ENCODE measurements at places on chromosomes 1 and 21.

- DNase-seq: no peak
Observed at GRCh38 chr1:6498576-6499111, 7.2 kb upstream of the PLEKHG5 start.

GRCh38 chr1:227734546-227734855 is 601 bp downstream of the JMJD4 start:
- DNase-seq: no peak

- DNase-seq: no peak
Observed at GRCh38 chr1:180836449-180836848, 76.2 kb upstream of the KIAA1614 start.

- no peak for DNase-seq
Observed at GRCh38 chr1:224929335-224930237, at the start of gene DNAH14. TSS of gene DNAH14 (plus strand) at chr1:224929675. CDS start at chr1:224952703, 23,028 bp downstream.

GRCh38 chr21:46509741-46510502 is 51.2 kb downstream of the DIP2A start:
- DNase-seq: no peak

DNA sequence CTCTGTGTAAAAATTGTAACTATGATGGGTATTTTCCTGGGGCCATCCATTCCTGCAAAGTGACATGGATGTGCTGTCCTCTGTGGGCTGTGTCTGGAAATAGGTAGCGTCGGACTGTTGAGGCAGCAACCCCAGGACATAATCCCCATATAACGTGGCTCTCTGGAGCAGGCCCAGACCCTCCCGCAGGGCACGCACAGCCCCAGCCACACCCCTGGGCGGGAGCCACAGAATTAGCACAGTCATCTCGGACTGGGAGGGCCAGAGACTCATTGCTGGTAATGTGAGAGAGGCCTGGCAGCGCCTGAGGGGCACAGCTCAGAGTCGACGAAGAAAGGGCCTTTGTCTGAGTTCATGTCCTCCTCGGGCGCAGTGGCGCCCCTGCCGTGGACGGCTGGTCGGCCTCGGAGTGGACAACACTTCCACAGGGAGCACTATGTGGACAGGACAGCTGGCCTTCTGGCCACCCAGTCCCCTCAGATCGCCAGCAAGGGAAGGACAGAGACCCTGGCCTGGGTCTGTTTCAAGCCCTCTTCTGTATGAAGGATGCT is 20.1 kb downstream of the SIM2 start:
- no peak for DNase-seq

DNA sequence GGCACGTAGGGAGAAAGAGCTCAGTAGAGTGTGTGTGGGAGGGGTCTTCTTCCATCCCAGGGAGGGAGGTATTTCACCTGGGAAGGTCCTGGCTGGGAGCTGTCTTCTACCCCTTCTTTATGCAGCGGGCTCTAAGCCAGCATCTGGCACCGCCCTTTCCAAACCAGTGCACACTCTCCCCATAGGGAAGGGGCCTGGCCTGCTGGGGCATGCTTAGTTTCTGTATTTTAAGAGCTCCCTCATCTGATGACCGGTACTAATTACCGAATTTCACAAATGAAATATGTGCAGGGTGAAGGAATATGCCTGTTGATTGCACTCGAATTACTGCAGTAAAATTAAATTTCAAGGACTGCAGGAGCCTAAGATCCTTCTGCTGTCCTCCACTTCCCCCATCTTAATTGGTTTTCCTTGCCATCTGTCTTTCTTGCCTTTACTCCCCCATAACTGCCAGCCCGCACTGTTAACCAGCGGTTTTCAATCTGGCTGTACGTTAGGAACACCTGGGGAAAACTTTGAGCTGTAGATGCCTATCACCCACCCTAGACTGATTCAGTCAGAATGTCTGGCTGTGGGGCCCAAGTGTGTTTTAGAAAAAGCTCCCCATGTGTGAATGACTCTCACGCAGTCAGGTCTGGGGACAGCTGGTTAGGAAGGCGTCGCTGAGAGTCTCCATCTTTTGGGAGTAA is 20.1 kb downstream of the GALNT2 start:
- DNase-seq: no peak

- no peak for DNase-seq
Observed at GRCh38 chr1:32454726-32455125, 10.1 kb upstream of the ZBTB8B start.

DNA sequence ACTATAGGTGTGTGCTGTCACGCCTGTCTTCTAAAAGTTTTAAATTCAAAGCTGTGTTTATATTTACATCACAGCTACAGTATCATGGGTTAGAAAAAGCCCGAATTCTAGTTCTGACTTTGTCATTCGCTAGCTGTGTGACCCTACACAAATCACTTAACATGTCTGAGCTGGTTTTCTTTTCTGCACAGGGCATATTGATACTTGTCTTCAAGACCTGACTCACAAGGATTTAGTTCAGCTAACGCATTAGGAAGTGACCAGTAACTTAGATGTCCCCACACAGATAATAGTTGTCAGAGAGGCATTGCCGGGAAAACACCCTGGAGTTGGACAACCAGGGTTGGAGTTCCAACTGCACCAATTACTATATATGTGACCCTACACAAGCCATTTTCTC is 25.9 kb downstream of the GIPC2 start:
- DNase-seq: no peak

GRCh38 chr1:230632273-230632873 is 9.9 kb upstream of the COG2 start:
- no peak for DNase-seq

- DNase-seq: no peak
Observed at GRCh38 chr1:204560590-204561150, 44.5 kb downstream of the MDM4 start.

DNA sequence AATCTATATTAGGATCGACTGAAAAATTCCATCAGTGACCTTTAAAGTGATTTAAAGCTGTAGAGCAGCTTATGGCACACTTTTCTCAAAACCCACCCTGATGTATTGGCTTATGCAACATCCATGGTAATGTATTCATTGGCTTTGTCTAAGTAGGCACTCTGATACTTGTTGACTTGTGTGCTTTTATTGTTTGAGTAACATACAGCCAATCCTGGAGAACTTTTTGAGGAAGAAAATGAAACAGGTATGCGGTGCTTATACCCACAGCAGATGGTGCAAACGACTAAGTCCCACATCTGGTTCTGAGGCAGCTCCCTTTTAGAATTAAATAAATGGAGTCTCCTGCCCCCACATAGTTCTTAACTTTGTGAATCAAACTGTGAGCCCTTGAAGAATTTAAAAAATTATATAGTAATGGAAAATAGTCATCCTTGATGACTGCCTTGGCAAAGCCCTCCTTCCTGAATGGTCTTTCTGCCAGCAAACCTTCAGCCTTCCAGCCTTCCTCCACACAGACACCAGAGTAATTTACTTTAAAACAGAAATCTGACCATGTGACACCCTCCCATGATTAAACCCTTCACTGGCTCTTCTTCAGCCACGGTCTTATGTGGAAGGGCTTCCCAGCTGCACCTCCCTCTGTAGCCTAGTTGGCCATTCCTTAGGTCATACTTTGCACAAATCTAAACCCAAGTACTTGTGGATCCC is 116.0 kb downstream of the BCAR3 start:
- DNase-seq: no peak

- no peak for DNase-seq
Observed at GRCh38 chr1:37169743-37170275, 135.5 kb upstream of the GRIK3 start.

DNA sequence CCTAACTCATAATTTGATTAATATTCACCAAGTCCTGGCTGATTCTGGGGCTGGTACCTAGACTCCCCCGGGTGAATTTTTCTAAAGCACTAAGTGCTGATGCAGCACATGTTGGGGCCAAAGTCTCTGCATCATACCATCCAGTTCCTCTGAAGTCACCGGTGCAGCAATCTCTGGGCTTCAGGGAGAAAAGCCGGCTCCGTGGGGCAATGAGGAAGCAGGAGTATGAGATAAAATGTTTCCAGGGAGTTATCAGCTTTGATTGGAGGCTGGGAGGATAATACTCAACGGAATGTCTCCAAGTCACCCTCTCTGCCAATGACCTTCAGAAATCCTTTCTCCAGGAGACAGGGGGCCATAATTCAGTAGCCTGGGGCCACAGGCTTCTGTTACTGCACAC is 1.2 kb downstream of the FCAMR start:
- no peak for DNase-seq

- no peak for DNase-seq
Observed at GRCh38 chr1:99956755-99957154, 13.0 kb upstream of the SLC35A3 start.

DNA sequence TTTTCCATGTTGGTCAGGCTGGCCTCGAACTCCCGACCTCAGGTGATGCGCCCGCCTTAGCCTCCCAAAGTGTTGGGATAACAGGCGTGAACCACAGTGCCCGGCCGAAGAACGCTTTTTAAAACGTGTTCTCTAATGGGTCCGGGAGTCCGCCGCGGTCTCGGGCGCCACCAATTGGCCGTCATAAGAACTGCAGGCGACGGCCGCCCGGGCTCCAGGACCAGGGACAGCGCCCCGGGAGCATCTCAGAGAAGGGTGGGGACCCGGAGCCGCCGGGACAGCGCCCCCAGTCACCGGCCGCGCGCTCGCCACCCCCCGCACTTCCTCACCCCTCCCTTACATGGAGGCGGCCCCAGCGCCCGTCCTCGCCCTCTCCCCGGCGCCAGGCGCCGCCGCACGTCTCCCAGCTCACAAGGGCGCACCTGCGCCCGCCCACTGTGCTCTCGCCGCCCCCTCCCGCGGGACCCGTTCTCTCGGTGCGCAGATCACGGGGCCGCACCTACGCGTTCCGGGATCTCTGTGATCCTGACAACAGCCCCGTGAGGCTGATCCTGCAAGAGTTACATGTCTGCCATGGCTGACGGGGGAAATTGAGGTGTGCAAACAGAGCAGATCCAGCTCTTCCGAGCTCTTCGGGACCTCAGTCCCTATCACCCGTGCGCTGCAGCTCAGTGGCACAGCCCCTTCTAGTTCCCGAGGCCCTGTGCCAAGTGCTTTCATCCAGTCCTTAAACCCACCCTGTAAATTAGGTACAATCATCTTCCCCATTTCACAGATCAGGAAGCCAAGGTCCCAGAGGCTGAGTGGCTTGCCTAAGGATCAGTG is 9.8 kb downstream of the RAP1GAP start:
- peak; percentile 77 for DNase-seq

- no peak for DNase-seq
Observed at GRCh38 chr1:2127187-2128145, 67.1 kb downstream of the FAAP20 start.

- DNase-seq: peak; percentile 56
Observed at GRCh38 chr1:15833069-15833679, 14.3 kb upstream of the SPEN start.

- DNase-seq: no peak
Observed at GRCh38 chr1:181350131-181350530, 133.2 kb upstream of the CACNA1E start.

- DNase-seq: no peak
Observed at GRCh38 chr1:201594575-201595245, 55.8 kb downstream of the NAV1 start.

- DNase-seq: no peak
Observed at GRCh38 chr1:39940980-39941871, 13.7 kb upstream of the MFSD2A start.

DNA sequence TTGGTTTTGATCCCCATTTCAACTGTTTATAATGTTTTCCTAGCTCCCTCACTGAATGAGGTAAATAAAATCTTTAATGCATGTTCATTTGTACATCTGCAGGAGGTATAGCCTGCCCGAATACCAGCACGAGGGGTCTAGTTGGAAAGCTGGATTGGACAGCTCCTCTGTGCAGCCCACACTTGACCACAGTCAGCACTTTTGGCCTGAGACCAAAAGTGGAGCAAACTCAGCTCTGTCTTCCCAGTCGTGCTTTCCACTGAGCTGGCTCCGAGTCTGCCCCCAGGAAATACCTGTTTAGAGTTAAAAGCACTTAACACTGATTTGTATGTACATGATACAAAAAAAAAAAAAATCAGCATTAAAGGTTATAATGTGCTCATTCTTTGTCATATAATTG is 224.4 kb downstream of the DSCAM start:
- DNase-seq: no peak

DNA sequence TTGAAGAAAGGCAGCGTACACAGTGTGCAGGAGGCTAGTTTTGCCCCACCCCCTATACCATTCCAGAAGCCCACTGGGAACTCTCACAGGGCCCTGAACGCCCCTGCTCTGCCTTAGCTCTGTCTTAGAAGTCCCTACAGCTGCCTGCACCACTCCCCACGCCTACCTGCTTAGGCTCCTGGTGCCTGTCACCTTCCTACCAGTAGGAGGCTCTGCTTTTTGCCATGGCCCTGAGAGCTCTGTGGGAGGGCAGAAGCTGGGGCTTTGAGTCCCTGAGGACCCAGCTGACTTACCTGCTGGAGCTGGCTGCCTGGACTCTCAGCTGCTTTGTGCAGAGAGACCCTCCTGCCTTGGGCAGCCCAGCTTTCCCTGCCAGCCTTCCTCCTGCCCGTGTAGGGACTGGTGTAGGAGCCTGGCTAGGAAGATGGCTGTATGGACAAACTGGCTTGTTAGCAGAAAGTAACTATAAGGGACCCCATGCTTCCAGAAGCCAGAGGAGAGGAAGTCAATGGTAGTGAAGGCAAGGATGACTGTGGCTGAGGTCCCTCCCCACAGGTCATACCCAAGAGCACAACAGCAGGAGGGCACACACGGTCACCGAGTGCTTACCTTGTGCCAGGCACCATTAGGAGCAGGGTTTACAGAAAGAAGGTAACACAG is 9.8 kb upstream of the CELSR2 start:
- DNase-seq: no peak

DNA sequence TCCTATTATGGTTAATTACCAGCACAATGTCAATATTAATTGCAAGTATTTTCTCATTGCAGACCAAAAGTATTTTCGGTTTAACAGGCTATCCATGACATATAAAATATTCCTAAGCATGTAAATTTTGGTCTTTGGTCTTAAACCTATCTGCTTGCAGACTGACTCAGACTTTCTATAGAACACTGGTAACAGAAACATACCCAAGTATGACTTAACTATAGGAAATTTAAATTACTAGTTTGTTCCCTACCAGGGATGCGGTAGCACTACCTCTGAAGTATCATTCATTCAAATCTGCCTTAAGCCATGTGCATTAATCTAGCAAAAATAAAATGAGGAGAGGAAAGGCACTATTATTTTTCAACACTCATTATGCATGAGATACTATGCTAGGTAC is 2.9 kb downstream of the TAF1A start:
- DNase-seq: no peak

DNA sequence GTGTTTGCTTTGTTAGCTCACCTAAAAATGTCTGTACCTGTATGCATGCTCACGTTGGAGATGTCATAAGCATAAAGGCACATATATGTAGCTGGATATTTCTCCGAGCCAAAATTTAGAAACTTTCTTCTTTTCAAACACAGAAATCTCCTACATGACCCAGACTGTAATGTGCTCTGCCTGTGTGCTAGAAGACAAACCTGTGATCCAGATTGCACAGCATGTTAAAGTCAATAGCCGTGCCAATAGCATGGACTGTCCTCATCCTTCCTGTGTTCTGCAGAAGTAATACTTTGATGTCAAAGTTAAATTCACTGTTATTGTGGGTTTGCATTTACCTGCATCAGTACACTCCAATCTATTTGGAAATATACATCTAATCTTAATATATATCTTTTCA is 346.2 kb upstream of the ZRANB2 start:
- DNase-seq: no peak

GRCh38 chr1:245698860-245699259 is 544.1 kb downstream of the KIF26B start:
- DNase-seq: no peak

GRCh38 chr1:110945626-110946025 is 18.1 kb downstream of the LRIF1 start:
- DNase-seq: no peak

- DNase-seq: no peak
Observed at GRCh38 chr1:27824411-27824810, 6.2 kb upstream of the PPP1R8 start.
